ENCODE measurements at places on chromosomes 3 and 15.

DNA sequence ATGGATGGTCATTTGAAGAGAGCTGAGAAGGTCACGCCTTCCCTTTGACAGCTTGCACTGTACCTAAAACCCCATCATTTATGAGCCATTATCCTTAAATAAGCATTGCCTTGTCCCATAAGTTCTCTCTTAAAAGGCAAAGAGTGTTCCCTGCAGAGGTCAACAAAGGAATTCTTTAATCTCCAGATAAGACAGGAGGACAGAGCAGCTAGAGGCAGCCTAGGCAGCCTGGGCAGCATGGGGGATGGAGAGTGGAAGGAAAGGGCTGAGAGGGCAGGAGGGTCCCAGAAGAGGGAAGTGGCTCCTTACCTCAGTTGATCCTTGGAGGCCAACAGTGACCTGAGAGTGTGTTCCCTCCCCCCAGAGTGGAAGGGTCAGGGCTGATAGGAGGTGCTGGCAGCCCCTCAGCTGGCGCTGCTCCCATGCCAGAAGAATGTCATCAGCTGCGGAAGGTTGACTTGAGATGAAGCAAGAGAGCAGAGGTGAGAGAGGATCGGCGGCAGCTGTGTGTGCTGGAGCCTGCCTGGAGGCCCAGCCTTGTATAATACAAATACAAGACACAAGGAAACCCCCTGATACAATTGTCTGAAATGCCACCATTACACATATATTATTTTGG is 12.8 kb downstream of the KBTBD13 start:
- DNase-seq: no peak

- DNase-seq: no peak
Observed at GRCh38 chr15:31034152-31034551, 42.7 kb upstream of the MTMR10 start.

- DNase-seq: no peak
Observed at GRCh38 chr3:59341459-59341858, 291.6 kb upstream of the CFAP20DC start.

DNA sequence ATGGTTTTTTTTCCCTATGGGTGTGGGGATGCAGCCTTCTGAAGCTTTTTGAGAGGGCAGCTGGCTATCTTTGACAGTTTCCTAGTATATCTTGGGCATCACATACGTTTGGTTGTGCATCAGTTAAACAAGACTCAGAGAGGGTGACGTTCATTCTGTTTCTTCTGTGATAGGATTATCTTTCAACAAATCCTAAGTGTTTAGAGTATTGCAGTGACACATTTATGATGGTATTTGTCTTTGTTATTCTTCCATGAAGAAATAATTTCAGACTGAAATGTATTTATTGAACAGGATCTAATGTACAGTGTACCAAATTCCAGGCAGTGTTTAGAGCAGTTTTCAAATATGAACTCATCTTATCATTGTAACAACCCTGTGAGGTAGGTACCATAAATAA is 114.4 kb downstream of the PLCL2 start:
- DNase-seq: no peak

DNA sequence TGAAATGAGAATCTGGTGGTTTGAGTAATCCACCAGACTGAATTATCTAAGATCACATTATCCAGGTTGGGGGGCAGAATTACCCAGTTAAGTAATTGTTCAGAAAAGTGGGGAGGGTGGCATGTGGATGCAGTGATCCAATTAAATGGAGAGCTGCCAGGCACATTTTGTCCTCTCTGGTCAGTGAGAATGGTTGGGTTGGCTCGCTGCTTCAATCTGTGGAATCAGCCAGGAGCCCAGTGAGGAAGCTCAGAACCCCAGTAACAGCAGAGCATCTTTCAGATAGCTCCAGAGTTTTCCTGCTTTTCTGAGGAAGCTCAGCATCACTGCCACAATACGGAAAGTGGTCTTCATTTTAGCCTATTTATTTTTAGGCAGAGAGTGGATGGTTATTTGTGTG is 6.4 kb upstream of the EXOG start:
- DNase-seq: no peak

DNA sequence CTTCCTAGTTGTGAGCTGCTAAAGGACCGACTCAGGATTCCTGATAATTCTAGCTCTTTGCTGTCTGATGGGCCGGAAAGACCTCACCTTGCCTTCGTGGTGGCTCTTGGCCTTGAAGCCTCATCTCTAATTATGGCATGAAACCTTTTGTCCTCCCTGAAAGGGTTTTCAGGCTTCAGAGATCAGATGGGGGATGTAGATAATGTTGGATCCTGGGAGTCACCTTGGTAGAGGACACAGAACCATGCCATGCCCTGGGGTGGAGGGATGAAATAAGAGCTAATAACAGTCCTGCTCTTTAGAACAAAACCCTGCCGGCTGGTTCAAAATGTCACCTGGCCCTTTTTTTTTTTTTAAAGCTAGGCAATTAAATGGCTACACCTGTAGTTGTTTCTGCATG is 50.8 kb upstream of the SYN2 start:
- DNase-seq: no peak

Measured in inflammatory macrophage treated with lipopolysaccharide for 1 hour (primary cell).